Thymus (tissue), 14 donors: ENCODE measurements at places on chromosomes 12 and 14.

GRCh38 chr12:126856958-126857357 lies 1410.0 kb upstream of the TMEM132C start:
- no peak for DNase-seq

GRCh38 chr14:95256002-95256775 lies 63.5 kb downstream of the CLMN start:
- no peak for DNase-seq

DNA sequence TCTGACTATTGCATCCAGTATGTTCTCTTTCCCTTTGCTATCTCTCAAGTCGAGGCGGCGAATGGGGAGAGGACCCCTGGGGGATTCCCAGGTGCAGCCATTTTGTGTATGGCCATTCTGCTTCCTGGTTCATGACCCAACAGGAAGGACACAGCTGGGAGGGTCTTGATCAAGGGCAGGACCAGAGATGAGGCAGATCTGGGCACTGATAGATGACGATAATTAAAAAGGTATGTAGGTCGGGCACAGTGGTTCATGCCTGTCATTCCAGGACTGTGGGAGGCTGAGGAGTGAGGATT lies 73.9 kb downstream of the EID3 start:
- DNase-seq, result no peak

DNA sequence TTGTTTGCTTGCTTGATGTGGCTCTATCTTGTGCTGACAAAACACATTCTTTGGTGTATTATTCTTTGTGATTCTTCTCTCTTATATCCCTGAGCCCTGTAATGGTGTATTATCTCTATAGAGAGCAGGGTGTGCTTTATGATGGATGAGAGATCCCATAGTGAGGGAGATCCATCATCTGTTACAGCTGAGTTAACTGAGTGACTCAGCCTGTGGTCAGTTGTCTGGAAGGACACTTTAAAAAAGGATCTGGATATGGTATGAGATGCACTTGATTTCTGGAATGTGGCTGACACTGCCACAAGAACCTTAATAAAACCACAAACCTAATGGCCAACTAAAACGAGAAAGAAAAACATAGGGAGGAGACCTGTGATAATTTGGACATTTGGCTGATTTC lies 461.4 kb upstream of the SYT1 start:
- no peak for DNase-seq

GRCh38 chr12:22256041-22256441 lies 78.5 kb downstream of the ST8SIA1 start:
- DNase-seq, result no peak

DNA sequence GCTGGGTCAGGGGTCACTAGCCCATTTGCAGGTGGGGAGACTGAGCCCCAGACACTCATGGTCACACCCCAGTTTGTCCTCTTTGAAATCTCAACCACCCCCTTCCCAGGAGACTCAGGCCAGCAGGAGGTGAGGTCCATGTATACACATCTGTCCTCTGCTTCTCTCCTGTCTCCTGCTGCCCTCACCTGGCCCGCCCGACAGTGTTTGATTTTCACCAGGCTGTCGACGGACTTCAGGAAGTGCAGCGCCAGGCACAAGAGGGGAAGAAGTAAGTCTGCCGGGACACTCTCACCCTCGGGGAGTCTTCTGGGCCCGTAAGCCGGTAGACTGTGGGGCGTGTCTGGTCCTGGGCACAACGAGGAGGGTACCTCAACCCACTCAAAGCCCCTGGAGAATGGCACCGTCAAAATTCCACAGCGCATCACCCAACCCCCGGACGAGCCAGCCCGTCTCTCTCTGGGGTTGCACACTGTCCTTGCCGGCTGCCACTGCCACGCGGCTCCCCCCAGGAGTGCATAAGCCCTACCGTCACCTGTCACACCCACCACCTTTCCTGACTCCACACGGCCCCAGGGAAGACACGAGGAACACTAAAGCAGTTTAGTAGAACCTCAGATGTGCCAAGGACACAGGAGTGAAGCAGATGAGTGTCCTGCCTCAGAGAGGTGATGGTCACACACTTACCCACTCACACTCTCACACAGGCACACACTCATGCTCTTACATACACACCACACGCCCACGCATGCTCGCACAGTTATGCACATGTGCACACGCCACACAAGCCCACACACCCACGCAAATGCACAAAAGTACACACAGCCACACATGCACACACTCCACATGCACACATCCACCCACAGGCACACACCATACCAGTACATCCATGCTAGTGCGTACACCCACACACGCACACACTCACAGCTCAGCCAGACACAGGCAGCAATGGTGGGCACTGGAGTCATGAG lies 13.1 kb upstream of the SIVA1 start:
- DNase-seq, result no peak

DNA sequence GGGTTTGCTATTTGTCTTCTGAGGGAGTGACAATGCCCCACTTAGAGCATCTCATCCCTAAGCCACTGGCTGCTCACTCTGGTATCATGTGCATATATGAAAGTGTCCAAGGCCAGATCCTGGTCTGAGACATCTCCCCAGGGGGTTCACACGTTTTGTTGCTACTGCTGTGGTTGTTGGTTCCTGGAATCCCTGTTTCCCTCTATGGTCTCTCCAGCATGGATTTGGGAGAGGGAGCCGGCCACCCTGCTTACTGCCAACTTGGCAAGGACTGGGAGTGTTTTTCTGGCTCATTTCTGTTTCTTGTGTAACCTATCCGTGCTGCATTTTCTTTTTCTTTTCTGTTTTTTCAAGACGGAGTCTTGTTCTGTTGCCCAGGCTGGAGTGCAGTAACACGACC lies 101.3 kb upstream of the MAX start:
- no peak for DNase-seq

GRCh38 chr14:77181603-77182437 lies at the start of gene TMEM63C:
TSS of gene TMEM63C (plus strand) at chr14:77181798. CDS start at chr14:77218814, 37,016 bp downstream.
- DNase-seq, result peak; percentile 45

GRCh38 chr14:61923348-61923747 lies 161.1 kb downstream of the SNAPC1 start:
- no peak for DNase-seq
